Colonic mucosa (tissue), 4 donors: ENCODE measurements at places on chromosomes 13 and 19. TPM values are rescaled to one million over a fixed set of nuclear protein-coding genes. Genes with fewer than 3 reads are reported as not detected.
A peak's percentile ranks its signal among the peaks of the same experiment; 100 is the strongest.

The PEX11G gene
- total RNA-seq = 5.7 TPM

The GNA15 gene
- 1.6 TPM for total RNA-seq

- DNase-seq = no peak
- no peaks in the 10 kb centered on the region for H3K27me3 ChIP-seq
- H3K4me3 ChIP-seq = no peak overlapping the region
- H3K27ac ChIP-seq = no peak overlapping the region
- H3K36me3 ChIP-seq = no peaks in the 10 kb centered on the region
- H3K4me1 ChIP-seq = no peaks in the 10 kb centered on the region
Observed at GRCh38 chr13:43411741-43412140, 375.0 kb downstream of the ENOX1 start.

- peak within 1 kb of the TSS; percentile 40 for H3K4me3 ChIP-seq
- H3K27ac ChIP-seq = peak within 1 kb of the TSS; percentile 71
- no peaks in the 10 kb centered on the region for H3K36me3 ChIP-seq
- H3K27me3 ChIP-seq = peaks cover 8% of the 10 kb centered on the region
- DNase-seq = peak; percentile 35
- no peaks in the 10 kb centered on the region for H3K4me1 ChIP-seq
Observed at GRCh38 chr19:15464394-15465385, at the start of gene RASAL3. RASAL3 (minus strand) TSS chr19:15464544; CDS start chr19:15464358, 186 bp downstream.

GRCh38 chr19:3224346-3225168 is at the start of gene CELF5:
CELF5 (plus strand) TSS chr19:3224661; CDS start chr19:3224740, 79 bp downstream.
- peaks cover 21% of the 10 kb centered on the region for H3K27me3 ChIP-seq
- H3K27ac ChIP-seq = no peak within 1 kb of the TSS
- peak; percentile 40 for DNase-seq
- H3K4me3 ChIP-seq = no peak within 1 kb of the TSS

- H3K36me3 ChIP-seq = no peaks in the 10 kb centered on the region
- no peak overlapping the region for H3K4me3 ChIP-seq
- no peak overlapping the region for H3K27ac ChIP-seq
- DNase-seq = no peak
Observed at GRCh38 chr19:19594381-19594780, 24.1 kb downstream of the PBX4 start.

DNA sequence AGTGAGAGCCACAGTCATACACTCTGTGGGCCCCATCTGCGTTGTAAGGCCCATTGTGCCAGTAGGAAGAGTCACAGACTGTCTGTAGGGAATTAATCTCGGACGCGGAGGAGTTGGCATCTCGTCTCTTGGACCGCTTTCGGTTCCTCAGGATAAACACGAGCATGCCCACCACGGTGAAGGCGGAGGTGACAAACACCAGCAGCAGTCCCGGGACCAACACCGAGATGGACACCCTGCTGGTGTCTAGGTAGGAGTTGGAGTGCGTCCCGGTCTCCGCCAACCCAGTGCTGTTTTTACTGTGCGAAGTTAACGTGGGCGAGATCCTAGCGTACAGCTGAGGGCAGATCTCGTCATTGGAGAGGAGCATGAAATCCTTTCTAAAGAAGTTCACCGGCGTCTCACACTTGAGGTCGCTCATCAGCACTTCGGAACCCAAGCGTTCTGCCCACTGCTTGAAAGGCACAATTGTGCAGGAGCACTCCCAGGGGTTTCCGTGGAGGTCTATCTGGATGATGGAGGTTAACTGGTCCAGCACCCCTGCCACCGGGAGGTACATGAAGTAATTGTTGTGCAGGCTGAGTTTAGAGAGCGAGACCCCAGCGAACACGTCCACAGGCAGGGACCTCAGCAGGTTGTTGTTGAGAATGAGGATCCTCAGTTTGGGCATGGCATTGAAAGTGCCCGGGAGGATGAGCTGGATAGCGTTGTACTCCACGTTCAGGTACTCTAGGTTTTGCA is 2.7 kb downstream of the SLITRK1 start:
- no peak overlapping the region for H3K27ac ChIP-seq
- no peaks in the 10 kb centered on the region for H3K4me1 ChIP-seq
- DNase-seq = no peak
- no peaks in the 10 kb centered on the region for H3K36me3 ChIP-seq
- no peak overlapping the region for H3K4me3 ChIP-seq

DNA sequence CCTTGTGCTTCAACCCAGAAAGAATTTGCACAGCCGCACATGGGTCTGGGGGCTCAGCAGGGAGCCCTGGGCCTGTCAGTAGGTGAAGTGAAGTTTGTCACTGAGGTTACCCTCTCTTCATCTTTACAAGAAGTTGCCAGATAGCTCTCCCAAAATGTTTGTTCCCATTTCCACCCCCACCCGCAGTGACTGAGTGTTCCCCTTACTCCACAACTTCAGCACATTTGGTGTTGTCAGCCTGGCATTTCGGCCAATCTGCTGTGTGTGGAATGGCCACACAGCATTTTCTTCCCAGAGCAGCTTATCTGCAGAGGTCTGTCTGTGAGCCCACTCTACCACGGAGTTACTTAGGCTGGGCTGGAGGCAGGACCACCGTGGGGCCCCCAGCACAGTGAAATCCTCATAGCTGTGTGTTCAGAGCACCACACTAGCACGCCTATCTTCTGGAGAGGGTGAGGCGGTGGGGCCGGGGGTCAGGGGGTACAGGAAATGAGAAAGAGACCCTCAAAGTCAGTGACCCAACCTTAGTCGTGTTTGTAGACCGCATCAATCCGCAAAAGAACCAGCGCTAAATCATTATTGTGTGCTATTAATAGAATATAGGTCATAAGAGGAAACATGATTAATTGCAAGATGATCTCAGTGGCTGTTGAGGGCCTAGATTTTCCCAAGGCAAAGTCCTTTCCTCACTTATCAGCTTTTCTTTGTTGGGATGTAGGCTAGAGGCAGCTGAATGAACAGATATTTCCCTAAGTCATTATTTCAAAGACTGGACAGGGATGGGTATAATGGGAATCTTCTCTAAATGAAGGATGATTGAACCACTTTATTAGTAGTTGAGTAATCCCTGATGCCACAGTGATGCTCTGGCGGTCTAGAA is 116.0 kb downstream of the SIPA1L3 start:
- no peak for DNase-seq
- H3K4me3 ChIP-seq = no peak overlapping the region
- H3K27ac ChIP-seq = no peak overlapping the region
- no peaks in the 10 kb centered on the region for H3K4me1 ChIP-seq
- H3K36me3 ChIP-seq = no peaks in the 10 kb centered on the region

GRCh38 chr19:39078436-39079200 is 5.5 kb upstream of the ACP7 start:
- H3K27ac ChIP-seq = no peak overlapping the region
- H3K4me1 ChIP-seq = no peaks in the 10 kb centered on the region
- no peaks in the 10 kb centered on the region for H3K36me3 ChIP-seq
- H3K4me3 ChIP-seq = no peak overlapping the region
- H3K27me3 ChIP-seq = peaks cover 14% of the 10 kb centered on the region
